ENCODE measurements at places on chromosomes 5 and 9. TPM values are rescaled to one million over a fixed set of nuclear protein-coding genes. Genes with fewer than 3 reads are reported as not detected.

DNA sequence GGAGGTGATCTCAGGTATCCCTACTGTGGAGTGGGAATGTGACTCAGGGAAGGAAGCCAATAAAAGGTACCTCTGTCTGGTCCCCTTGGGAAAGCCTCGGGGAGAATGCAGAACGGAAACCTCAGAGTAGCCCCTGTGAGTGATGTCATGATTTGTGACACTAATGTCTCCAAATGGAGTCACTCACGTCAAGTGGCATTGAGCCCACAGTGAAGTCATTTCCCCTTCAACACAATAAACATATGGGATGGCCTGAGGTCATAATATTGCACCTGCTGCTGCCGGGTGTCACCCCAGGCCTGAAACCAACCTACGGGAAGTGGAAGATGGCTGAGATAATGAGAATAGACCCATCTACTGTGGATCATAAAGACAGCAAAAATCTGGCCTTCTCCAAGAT is 75.9 kb upstream of the GOLM1 start:
- DNase-seq, result peak; percentile 48

DNA sequence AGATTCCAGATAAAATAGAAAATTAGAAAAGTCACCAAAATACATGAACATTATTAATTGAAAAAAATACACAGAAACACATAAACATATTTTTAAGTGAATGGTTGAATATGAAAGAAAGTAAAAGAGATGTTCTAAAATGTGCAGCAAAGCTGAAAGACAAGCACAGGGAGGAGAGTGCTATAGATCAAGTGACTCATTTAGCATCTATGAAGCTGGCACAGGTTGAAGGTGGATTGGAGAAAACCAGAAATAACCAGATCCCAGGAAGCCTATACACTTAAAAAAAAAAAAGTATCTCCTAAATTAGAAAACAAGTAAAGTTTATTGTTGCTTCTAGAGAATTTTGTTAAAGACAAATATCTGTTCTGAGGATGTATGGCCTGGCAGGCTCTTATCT is 338.9 kb downstream of the CDH12 start:
- DNase-seq, result no peak

GRCh38 chr9:76475686-76476085 is 16.7 kb downstream of the GCNT1 start:
- DNase-seq, result no peak

GRCh38 chr5:39266442-39266841 is 47.1 kb upstream of the FYB1 start:
- no peak for DNase-seq

DNA sequence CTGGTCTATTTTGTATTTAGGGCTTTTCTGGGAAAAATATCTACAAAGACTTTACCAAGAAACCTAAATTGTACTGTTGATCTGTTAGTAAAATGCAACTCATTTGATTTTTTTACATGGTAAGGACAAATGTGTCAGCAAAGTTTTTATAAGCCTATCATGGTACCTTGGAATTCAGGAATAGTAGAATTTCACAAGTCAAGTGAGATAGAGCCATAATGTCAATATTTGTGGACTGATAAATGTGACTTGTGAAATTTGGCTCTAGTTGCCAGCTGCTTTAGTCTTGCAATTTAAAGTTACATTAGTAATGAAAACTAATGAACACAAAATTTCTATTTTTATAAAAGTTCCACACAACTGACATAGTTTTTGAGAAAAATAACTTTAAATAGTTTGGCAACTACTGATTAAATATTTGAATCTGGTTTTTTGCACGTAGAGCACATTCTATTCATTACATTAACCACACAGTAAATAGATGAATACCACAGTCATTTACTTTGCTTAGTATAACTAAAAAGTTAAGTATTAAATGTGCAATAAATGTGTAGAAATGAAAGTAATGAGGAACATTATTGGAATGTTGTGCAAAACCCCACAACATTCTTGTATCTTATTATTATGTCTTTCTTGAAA is 41.2 kb upstream of the RIOK2 start:
- DNase-seq, result no peak

GRCh38 chr5:115565233-115565632 is 20.7 kb upstream of the FEM1C start:
- no peak for DNase-seq

DNA sequence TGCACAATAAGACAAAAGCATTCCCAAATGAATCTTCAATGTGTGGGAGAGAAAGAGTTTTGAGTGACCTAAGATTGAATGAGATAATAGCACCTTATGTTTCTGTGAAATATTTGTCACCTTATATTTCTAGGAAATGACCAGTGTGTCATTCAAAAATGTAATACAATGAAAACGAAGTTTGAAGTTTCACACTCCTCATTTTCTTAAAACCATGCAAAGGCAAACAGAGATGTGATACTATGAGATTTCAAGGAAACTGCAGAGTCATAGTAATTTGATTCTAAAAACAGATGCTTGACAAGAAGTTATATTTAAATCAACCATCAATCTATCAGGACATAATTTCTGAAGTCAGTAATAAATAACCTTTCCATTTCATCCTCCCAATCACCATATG is 13.6 kb upstream of the ABCA1 start:
- no peak for DNase-seq

- DNase-seq, result no peak
These were observed 40.3 kb upstream of the SLC12A7 start for GRCh38 chr5:1152156-1152555.

GRCh38 chr9:100084128-100084453 is 14.7 kb downstream of the ERP44 start:
- no peak for DNase-seq

- no peak for DNase-seq
These were observed 69.6 kb downstream of the ANKRD33B start for GRCh38 chr5:10633271-10634049.

DNA sequence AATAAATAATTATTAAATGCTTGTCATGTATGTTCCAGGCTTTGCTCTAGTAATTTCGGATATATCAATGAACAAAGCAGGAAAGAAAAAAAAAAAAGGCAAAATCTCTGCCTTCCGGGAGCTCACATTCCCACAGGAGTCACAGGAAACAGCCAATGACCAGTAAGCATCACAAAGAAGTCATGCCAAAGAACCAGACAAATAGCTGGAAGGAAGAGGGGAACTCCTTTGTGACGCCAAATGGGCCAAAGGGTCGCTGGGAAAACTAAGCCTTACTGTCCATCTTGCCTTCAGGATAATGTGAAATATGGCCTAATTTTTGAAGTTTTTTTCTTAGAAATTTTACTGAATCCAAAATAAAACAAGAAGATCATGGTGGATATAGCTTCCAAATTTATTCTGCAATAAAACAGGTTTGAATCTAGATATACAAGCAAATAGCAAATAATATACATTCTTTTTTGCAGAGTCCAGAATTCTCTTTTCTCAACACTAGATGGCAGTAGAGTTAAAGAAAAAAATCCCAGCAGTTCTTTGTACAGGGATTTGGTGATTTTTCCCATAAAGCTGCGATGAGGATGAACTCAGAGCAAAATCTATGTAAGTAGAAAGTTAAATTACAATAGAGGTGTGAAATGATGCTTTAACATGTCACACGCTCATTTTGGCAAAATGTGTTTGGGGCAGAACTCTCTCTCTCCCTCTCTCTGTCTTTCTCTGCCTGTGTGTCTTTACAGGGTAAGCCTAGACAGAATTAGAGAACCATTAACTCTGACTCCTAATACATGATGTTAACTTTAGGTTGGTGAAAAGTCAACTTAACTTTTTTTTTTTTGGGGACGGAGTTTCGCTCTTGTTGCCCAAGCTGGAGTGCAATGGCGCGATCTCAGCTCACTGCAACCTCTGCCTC is 60.0 kb upstream of the TUT7 start:
- no peak for DNase-seq

DNA sequence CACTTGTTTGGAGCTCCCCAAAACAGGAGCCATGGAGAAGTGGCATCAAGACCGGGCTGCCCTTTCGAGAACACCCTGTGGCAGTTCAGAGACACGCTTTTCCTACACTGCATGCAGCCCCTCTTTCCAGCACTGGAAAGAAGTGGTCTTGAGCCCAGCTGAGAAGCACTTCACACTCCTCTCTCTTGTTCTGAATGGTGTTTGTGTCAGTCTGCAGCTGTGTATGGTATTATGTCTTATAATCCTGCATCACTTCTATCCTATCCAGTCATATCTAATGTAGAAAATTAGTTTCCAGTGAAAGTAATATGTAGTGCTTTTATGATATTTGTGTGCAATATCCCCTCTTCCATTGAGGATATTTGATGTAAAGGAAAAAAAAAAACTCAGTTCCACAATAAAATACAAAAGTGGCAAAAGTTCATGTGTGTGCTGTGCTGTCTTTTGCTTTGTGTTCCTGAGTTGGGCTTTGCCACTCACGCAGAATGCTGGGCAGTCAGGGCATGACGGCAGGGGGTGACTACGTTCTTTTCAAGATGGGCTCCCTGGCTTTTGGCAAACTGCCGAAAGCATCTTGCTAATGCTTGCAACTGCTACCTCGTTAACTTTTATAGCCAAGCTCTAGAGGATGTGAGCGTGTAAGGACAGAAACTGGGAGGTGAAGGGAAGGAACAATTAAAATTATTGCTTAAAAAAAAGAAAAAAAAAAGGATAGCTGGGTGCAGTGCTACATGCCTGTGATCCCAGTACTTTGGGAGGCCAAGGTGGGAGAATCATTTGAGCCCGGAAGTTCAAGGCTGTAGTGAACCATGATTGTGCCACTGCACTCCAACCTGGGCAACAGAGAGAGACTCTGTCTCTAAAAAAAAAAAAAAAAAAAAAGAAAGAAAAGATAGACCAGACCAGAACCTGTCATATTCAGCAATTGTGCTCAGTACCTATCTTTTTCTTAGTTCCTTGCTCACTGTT is 102.2 kb downstream of the MAP1B start:
- no peak for DNase-seq

- DNase-seq, result no peak
These were observed 123.9 kb downstream of the GHR start for GRCh38 chr5:42547141-42547540.

GRCh38 chr9:85142968-85143367 is 473.4 kb downstream of the NTRK2 start:
- no peak for DNase-seq

DNA sequence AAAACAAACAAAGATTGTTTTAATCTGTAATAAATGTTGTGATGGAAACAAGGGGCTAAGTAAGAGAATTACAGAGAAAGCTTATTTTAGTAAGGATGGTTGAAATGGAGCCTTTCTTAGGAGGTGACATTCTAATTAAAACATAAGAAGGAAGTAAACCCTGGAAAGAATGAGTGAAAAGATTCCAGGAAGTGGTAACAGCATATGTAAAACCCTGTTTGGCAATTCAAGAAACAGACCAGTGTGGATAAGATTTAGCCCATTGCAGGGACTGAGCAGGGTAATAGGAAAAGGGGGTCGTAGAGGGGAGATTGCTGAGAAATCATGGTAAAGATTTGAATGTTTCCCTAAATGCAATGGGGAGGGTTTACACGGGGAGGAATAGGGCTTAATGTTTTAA is 21.6 kb upstream of the PIP5K1B start:
- no peak for DNase-seq

- DNase-seq, result peak; percentile 91
These were observed at the start of gene CTSL for GRCh38 chr9:87725900-87726709. Gene CTSL, plus strand, starts transcription at chr9:87726119. Its CDS starts 1,485 bp downstream, at chr9:87727604.

- DNase-seq, result no peak
These were observed 29.8 kb downstream of the STC2 start for GRCh38 chr5:173298213-173298926.

DNA sequence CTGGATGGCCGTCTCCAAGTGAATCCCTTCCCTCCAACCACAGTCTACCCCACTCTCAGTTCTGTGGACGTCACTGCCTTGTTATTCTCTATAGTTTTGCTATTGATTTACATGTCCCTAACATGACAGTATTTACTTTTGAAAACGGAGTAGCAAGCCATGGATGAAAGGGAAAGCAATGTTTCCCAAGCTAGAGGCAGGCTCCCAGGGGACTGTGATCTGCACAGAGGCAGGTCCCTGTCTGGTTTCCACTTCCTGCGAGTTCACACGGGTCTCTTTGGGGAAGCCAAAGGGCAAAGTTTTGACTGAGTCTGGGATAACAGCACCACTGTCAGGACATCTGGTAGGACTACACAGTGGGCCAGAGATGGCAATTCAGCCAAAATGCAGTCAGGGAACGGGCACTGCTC is 12.7 kb downstream of the C9orf153 start:
- no peak for DNase-seq

GRCh38 chr5:103461243-103461642 is 101.3 kb downstream of the NUDT12 start:
- no peak for DNase-seq

- DNase-seq, result no peak
These were observed 6.2 kb upstream of the ERGIC1 start for GRCh38 chr5:172827841-172828240.

- no peak for DNase-seq
These were observed 154.3 kb downstream of the ICE1 start for GRCh38 chr5:5576744-5577143.

GRCh38 chr9:105908069-105908468 is 213.7 kb downstream of the TMEM38B start:
- DNase-seq, result no peak

DNA sequence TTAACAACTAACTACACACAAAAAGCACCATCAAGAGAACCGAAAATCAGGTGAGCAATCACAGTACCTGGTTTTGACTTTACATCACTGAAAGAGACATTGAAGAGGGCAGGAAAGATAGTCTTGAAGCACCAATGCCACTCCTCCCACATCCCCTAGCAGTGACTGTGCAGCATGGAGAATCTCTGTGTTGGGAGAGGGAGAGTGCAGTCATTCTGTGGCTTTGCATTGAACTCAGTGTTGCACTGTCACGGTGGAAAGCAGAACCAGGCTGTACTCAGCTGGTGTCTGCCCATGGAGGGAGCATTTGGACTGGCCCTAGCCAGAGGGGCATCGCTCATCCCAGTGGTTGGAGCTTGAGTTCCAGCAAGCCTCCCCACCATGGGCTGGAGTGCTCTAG is 40.4 kb downstream of the C5 start:
- no peak for DNase-seq

DNA sequence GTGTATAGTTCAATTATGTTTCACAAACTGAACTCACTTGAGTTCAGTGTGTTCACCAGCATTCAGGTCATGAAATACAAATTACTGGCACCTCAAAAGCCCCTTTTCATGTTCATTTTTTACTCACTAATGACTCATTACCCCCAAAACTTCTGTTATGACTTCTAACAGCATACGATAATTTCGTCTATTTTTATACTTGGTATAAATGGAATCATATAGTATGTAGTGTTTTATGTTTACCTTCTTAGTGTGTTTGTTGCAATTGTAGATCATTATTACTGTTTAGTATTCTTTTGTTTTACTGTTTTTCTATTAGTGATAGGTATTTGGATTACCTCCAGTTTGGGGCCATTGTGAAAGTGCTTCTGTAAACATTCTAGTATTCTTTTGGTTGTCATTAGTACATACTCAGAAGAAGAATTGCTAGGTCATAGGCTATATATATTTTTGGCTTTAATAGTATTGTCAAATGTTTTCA is 33.4 kb downstream of the DDX4 start:
- DNase-seq, result no peak

The KIF12 gene
- total RNA-seq, result 0.47 TPM

The OBP2B gene
- not detected for total RNA-seq

The PRSS3 gene
- total RNA-seq, result not detected

The PDE6A gene
- total RNA-seq, result not detected

The GHR gene
- 2.7 TPM for total RNA-seq

The IGFBPL1 gene
- 2.8 TPM for total RNA-seq

The C5orf63 gene
- 0.08 TPM for total RNA-seq

The ROPN1L gene
- not detected for total RNA-seq

The NME5 gene
- total RNA-seq, result 1.7 TPM

The SLC4A9 gene
- total RNA-seq, result not detected

The SV2C gene
- 0.05 TPM for total RNA-seq

The ADCY2 gene
- total RNA-seq, result not detected

The OR1Q1 gene
- total RNA-seq, result not detected

The INSL4 gene
- total RNA-seq, result not detected

The CCDC152 gene
- total RNA-seq, result not detected

The KIAA0825 gene
- 5.0 TPM for total RNA-seq

The TOR2A gene
- total RNA-seq, result 9.3 TPM
